ENCODE measurements at places on chromosomes 3 and 15.

DNA sequence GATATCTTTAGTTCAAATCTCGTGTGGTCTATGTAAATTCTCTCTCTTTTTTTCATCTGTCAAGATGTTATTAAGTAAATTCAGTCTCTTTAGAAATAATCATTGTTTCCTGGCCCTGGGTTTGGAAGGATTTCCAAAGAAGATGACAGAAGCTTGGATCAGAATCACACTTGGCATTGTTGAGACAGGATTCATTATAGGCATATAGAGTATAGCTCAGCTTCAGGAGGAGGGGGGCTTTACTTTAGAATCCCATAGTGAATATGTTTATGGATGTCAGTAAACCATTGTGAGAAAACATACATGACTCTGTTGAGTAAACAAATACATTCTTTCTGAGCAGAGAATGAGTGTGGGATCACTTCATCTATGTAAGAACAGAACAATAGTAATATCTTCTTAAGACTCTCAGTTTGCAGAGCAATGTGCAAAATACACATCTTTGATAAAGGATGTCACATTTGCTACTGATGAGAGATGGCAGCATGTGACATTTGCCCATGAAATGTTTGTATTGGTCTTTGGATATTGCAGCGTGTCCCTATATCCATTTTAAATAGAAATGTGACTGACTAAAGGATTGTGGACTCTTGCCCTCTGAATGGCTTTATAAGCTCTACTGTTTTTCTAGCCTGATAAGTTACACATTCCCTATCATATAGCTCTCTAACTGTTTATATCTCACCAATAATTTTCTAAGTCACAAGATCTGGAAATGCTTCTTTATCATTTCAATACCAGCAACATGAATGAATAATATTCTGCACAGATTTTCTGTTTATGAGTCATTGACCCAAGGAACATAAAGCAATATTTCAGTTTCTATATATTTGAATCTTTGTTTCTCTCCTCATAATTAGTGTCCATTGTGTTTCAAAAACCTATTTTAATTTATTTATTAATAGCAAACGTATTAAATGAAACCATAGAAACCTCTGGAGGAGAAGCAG, 95.6 kb upstream of the THRB start:
- no peak for DNase-seq

DNA sequence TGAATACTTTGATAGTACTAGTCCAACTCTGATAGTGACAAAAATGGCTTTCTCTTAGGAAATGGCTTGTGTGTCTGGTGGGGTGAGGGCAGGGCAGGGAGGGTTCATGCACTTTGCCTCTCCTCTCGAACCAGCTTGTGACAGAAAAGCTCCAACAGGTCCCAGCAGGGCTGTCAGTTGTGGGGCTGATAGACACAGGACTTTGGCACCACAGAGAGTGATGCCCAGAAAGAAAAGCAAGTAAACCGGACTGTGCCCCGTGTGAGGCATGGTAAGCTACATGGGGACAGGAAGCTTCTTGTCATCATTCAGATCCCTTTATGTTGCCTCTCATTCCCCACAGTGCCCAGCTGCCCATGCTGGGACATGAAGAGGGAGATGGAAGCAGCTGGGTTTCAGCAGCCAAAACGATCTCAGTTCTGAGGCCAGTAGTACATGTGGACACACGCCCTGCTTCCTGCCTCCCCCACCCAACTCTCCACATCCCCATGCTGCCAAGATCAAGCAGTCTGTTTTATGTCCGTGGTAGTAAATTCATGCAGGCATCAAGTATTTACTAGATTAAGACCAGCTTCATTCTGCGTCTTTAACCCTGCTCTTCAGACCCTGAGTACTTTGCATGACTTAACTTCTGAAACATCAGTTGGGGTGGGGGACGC, 29.7 kb upstream of the LIPC start:
- DNase-seq = no peak

- no peak for DNase-seq
Measured at GRCh38 chr3:62139957-62140356, 233.4 kb downstream of the FEZF2 start.

- no peak for DNase-seq
Measured at GRCh38 chr3:196608693-196609092, 30.8 kb upstream of the NRROS start.

- no peak for DNase-seq
Measured at GRCh38 chr15:98888820-98889479, 118.6 kb downstream of the PGPEP1L start.

DNA sequence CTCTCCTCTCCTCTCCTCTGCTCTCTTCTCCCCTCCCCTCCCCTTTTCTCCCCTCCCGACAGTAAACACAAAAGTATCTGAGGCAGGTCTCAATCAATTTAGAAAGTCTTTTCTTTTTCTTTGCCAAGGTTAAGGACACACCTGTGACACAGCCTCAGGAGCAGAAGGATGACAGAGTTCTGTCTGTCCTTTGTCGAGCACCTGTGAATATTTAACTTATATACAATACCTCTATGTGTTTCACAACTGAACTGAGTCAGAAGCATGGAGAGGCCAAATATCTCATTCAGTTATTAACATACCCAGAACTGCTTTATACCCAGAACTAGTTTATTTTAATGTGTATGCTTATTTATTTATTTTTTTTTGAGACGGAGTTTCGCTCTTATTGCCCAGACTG, 81.1 kb upstream of the ROBO1 start:
- DNase-seq = no peak

GRCh38 chr3:64049136-64049535, 25.8 kb upstream of the PSMD6 start:
- no peak for DNase-seq

DNA sequence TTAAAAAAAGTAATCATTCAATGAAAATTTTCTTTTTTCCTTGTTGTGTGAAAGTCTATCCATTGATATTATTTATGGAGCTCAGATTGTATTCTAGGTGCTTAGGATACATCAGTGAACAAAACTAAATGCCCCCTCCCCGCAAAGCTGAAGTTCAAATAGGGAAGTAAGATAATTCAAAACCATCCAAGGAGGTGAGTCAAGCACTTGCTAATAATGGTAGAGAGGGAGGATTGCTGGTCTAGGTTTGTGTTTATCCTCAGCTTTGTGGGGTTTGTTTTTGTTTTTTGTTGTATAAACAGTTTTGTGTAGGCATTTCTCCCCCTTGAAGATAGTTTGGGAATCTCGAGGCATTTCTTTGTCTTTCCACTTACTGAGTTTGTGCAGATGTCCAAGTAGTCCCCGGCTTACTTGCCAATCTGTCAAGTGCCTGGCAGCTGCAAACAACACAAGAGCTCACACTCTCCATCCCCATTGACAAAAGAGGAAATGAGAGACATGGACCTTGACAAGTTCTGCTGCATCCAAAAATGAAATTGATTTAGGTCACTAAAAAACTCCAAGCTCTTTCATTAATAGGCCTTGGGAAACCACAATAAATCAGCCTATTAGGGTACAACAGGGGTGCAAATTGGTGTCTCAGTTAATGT, 575.8 kb upstream of the TBL1XR1 start:
- DNase-seq = no peak

GRCh38 chr3:25843332-25843731, 53.4 kb downstream of the OXSM start:
- no peak for DNase-seq

DNA sequence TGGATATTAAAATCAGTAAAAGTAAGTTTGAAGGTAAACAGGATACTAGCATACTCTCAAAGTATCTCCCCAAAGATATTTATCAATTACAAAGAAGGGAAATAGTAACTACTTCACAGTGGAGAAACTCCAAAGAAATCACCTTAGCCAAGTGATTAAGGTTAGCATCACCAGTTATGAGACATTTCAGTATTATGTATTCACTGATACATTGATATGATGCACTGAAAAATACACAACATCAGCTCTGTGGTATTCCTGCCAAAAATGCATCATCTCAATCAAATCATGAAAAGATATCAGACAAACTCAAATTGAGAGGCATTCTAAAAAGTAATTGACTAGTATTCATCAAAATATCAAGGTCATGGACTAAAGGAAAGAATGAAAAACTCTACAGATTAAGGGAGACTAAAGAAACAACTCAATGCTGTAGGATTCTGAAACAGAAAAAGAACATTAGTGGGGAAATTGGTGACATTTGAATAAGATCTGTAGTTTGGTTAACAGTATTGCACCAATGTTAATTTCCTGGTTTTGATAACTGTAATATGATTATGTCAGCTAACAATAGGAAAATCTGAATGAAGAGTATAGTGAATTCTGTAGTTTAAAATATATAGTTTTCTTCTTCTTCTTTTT, 215.4 kb downstream of the UACA start:
- no peak for DNase-seq

- DNase-seq = peak; percentile 79
Measured at GRCh38 chr3:10263646-10264363, 15.5 kb downstream of the TATDN2 start.

DNA sequence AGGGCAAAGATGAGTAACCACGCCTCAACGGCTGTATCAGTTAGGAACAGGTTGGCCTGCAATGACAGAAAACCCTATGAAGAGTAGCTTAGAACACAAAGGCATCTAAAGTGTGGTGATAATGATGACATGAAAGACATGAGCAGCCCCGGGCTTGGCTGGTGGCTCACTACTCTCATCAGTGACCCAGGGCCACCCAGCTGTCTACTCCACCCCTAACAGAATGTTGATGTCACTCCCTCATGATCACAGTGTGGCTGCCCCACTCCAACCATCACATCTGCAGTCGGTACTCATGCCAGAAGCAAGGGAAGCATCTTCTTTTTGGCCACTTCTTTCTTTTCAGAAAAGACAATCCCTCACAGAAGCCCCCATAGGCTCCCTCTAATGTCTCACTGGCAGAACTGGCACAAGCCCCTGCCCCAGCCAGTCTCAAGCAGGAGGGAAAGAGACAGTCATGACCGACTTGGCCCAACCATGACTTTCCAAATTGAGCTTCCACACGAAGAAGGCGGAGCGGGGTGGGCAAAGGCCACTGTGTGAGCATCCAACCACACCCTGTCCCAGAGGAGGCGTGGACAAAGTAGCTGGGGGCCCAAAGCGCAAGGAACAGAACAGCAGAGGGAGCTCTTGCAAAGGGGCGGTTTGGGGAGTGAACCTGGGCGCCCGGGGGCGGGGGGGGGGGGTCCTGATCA, 72.0 kb upstream of the IQSEC1 start:
- peak; percentile 45 for DNase-seq

- no peak for DNase-seq
Measured at GRCh38 chr3:155089495-155089894, 9.4 kb downstream of the MME start.

- DNase-seq = peak; percentile 22
Measured at GRCh38 chr15:62850791-62851291, 191.7 kb upstream of the TPM1 start.

DNA sequence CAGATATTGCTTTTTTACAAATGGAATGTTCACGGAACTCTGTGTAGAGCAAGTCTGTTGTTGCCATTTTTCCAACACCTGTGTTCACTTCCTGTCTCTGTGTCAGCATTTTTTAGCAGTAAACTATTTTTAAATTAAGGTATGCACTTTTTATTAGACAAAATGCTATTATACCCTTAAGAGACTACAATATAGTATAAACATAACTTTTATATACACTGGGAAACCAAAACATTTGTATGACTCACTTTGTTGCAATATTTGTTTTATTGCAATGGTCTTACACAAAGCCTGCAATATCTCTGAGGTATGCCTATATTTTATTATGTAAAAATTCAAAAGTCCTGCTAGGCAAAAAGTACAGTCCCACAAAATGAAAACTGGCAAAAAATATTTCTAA, 39.8 kb upstream of the FGF7 start:
- DNase-seq = no peak

GRCh38 chr15:98952381-98952803, 55.2 kb downstream of the PGPEP1L start:
- DNase-seq = no peak

GRCh38 chr3:16302082-16302631, 37.1 kb downstream of the OXNAD1 start:
- no peak for DNase-seq

- DNase-seq = no peak
Measured at GRCh38 chr15:67927501-67928168, 87.8 kb upstream of the RNU6-1 start.

GRCh38 chr3:147195887-147196286, 210.5 kb downstream of the ZIC4 start:
- DNase-seq = no peak

DNA sequence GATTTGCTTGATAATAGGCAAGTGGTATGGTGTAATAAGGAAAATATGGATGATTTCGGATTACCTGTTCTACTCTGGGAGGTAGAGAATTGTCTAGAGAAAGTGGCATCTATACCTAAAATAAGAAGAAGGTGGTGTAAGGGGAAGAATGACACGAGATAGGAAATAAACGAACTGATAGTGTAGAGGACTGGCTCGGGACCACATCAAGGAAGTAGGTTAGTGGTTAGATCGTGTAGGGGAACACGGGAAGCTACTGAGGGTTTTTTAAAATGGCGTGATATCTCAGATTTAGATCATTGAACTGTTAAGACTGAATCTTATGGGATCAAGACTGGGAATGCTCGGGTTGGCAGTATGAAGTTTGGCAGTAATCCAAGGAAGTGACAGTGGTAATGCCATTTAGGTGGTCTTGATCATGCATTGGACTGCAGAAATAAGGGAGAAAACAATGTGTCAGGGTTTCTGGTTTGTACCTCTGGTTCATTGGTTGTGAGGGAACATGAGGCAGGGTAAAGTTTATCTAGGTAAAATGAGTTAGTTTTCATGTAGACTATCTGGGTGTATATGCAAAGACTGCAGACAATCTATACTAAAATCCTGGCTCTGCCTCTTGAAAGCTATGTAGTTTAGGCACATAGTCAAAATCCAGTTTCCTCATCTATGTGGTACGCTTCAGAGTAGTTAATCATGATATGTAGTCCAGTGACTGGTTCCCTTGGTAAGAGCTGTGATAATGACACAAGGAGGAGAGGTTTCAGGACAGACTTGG, 7.4 kb downstream of the RPL14 start:
- DNase-seq = no peak

DNA sequence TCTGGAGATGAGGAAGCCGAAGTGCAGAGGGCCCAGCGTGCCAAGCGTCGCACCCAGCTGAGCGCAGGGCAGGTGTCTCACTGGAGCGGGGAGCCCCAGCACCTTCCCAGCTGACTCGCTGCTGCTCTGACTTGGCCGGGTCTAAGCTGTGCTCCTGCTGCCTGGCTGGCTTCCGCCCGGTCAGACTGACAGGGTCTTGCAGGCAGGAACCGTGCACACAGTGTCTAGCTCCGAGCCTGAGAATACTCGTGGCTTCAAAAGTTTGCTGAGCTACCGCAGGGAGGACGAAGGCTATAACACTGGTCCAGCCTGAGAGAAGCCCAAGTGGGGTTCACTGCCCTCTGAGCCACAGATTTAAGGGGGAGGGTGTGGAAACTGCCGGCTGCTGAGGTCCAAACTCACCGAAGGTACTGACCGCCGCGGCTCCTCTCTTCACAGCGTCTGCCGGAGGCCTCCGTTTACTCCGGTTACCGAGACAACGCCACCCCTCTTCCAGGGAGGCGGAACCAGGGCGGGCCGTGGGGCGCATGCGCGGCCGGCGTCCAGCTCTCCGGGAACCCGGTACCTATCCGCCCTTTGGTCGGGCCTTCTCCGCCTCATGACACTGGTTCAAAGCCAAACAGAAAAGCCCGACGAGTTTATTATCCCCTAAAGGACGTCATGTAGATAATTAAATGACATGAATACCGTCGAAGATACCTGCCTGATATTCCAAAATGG, at the start of gene CFAP44:
Gene CFAP44 (minus strand): TSS at position 443 of the 720 bp plus-strand sequence. CDS start 7,829 bp downstream, outside the sequence.
- peak; percentile 92 for DNase-seq
